ENCODE measurements at places on chromosomes 16 and 17.

DNA sequence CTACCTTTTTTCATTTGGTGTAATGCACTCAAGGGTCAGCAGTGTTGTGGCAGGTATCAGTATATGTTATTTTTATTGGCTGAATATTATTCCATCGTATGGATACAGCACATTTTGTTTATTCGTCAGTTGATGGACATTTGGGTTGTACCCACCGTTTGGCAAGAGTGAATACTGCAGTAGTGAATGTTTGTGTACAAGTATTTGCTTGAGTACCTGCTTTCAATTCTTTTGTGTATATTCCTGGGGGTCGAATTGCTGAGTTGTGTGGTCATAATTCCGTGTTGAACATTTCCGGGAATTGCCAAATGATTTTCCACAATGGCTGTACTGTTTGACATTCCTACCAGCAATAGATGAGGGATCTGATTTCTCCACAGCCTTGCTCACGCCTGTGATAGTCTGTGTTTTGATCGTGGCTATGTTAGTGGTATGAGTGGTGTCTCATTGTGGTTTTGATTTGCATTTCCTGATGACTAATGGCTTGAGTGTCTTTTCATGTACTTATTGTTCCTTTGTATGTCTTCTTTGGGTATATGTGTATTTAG lies 108.4 kb downstream of the OR1D5 start:
- DNase-seq, result peak; percentile 85

DNA sequence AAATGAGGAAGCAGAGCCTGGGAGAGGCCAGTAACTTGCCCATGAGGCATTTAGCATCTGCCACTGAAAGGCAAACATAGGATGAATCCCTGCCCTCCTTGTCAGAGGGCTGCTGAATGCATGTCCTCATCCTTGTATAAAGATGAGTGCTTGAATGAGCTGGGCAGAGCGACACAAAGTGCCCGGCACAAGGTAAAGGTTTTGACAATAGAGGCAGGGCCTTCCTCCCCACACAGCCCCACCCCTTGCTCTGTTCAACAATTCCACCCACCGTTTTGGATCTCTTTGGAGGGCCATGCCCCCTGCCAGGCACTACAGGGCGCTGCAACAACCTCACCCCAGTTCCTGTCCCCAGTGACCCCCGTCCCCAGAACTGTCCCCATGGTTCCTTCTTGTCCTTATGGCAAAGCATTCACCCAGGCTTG lies 1.4 kb upstream of the KRT19 start:
- DNase-seq, result no peak

- no peak for DNase-seq
Observed at GRCh38 chr17:17269926-17270773, 10.9 kb downstream of the COPS3 start.

GRCh38 chr17:44593156-44593555 lies 35.9 kb downstream of the FZD2 start:
- DNase-seq, result no peak

DNA sequence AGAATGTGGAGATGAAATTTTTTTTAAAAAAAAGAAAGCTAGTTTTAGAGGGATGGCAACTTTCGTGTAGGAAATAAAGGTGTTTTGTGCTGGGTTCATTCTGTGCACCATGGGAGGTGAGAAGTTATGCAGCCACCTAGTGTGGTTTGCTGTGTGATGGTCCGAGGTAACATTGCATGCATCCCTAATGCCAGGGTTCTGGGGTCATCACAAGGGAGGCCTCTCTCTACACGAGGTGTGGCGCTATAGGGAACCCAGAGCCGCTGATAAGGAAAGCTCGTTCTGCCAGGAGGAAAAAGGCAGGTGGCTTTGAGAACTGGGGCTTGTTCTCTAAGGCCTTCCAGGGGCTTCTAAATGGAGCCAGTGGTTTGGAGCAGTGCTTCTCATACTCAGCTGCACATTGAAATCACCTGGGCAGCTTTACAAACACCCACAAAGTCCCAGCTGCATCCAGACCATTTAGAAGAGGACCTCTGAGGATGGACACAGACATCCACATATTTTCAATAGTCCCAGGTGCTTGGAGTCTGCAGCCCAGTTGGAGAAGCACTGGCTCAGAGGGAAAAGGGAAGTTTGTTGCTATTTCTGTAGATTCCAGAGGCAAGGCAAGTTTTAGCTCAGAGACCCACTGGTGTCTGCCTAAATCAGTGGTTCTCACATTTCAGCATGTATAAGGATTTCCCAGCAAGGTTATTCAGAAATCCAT lies 43.5 kb downstream of the VPS35L start:
- DNase-seq, result no peak

DNA sequence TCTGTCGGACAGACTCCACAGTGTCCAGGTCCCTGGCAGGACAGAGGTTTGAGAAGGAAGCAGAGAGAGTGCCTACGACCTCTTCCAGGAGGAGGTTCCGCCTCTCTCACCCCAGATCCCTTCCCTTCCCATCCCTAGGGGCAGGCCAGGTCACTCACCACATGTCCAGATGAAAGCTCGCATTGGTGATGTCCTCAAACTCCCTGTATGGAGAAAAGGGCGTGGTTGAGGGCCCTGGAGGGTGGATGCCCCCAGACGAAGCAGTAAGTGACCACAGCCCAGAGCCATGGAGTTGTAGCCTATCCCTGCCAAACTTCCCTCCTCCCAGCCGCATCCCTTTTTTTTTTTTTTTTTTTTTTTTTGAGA lies 3.4 kb downstream of the UNC13D start:
- no peak for DNase-seq

DNA sequence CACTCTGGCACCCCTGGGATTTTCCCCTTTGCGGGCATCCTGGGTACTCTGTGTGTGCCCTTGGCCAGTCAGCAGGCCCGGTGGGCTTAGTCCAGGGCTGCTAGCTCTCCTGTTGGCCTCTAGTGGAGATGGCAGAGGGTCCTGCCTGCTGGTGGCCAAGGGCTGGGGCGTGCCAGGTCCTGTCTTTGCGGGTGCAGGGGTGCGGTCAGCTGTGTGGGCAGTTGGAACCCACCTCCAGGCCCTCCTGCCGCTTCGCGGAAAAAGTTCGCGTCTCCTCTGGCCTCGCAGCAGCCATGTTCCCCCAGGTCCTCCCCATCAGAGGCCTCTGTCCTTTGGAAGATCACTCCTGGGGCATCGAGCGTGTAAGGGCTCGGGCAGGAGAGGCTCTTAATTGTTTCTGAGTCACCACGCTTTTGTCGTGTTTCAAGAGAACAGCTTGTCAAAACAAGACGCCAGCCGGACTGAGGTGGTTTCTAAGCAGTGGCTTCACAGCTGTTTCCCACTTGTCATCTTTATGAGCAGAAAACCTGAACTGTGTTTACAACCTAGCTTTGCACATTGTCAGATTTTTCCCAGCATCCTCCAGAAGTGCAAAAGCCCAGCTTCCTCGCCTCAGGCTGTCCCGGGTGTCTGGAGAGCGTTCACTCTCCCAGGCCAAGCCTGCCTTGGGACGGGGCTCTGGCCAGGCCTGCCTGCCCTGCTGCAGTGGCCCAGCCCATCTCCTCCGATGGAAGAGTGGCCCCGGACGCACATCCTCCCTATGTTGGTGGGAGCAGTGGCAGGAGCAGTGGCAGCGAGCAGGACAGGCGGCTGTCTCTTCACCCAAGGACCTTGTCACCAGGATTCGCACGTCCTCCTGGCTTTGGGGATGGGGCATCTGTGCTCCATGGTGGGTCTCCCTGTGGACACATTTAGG lies 5.0 kb upstream of the DNASE1L2 start:
- DNase-seq, result no peak

DNA sequence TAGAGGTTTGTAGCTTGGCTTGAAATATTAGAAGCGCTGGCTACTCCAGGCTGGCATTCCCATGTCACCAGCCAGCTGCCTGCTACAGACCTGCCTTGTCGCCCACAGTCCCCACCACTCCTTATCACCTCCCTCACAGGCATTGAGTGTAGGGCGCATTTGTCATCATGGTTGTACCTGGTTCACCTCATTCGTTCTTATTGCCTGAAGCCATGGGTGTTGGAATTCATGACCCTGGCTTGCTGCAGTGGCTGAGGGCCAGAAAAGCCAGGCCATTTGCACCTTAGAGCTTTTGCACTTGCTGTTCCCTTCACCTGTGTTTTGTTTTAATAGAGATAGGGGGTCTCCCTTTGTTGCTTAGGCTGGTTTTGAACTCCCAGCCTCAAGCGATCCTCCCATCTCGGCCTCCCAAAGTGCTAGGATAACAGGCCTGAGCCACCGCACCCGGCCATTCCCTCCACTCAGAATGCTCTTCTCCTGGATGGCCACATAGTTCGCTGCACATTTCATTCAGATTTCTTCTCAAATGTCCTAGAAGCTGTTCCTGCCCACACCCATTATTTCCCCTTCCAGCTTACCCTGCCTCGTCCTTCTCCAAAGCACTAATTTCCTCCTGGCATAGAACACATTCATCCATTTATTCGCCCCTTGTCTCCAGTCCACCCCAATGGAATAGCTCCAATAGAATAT lies 97.6 kb downstream of the C16orf78 start:
- no peak for DNase-seq

DNA sequence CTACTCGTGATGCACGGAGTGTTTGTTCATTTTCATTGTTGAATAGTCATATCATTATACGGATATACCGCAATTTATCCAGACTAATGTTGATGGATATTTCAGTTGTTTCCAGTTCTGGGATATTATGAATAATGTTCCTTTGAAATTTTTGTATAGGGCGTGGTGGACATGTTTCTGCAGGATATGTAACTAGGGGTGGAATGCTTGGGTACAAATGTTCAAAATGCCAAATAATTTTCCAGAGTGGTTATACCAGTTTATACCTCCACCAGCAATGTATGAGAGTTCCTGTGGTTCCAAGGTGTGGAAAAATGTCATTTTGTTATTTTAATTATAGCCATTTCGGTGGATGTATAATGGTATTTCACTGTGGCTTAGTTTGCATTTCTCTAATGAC lies 53.6 kb downstream of the NUP88 start:
- DNase-seq, result no peak

DNA sequence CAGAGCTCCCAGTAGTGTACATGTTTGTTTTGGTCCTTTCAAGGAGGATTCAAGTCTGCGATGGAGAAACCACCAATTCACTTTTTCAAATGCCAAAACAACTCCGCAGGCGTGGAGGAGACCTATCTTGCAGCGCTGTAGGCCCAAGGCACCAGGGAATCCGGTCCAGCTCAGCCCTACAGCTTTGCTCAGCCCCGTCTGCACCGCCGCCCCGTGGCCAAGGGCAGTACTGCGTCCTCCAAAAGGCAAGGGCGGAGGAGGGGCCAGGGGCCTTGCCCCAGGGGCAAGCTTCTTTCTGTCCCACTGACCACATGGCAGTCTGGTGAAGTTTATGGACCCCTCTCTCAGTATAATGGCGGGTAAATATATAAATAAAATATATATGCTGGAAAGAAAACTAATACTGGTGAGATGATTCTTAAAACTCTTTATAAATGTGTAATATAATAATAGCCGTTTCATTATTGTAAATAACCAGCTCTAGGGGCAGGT lies 709 bp upstream of the CD300LG start:
- peak; percentile 59 for DNase-seq

- no peak for DNase-seq
Observed at GRCh38 chr16:89198417-89199240, 1.7 kb downstream of the SLC22A31 start.

GRCh38 chr17:6471531-6472465 lies 27.5 kb downstream of the PIMREG start:
- DNase-seq, result no peak

DNA sequence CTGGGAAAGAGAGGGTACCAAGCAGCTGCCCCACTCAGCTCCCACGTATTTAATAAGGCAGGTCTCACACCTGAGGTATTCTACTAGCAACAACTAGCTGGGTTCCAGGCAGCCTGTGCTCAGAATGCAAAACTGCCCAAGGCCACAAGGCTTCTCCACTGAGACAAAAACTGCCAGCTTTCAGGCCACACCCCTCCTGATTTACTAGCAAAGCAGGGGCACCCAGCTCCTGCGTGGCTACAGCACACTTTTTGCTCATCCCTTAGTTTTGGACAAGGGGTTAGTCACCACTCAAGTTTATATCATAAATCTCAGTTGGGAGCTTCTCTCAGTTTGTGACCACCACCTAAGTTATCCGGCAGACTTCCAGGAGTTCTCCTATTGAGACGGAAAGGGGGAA lies 494.6 kb downstream of the CDH11 start:
- DNase-seq, result no peak

DNA sequence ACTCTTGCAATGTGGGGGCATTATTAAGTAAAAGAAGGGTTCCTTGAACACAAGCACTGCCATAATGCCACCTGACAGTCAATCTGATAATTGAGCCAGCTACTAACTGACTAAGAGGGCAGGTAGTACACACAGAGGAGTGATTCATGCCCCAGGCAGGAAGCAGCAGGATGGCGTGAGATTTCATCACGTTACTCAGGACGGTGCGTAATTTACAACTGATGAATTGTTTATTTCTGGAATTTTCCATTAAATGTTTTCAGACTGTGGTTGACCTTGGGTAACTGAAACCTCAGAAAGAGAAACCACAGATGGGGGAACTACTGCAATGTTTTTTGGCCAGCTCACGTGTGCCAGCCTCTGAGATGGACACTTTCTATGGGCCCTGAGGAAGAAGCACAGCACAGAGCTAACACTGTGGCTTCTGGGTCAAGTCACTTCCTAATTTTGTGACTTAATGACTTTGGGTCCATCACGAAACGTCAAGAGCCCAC lies 46.7 kb downstream of the C17orf67 start:
- peak; percentile 89 for DNase-seq

GRCh38 chr17:1143573-1143972 lies 36.2 kb downstream of the ABR start:
- no peak for DNase-seq

- no peak for DNase-seq
Observed at GRCh38 chr16:15721018-15721417, 71.0 kb downstream of the NDE1 start.

- DNase-seq, result no peak
Observed at GRCh38 chr17:28899212-28899815, 1.8 kb upstream of the FLOT2 start.

DNA sequence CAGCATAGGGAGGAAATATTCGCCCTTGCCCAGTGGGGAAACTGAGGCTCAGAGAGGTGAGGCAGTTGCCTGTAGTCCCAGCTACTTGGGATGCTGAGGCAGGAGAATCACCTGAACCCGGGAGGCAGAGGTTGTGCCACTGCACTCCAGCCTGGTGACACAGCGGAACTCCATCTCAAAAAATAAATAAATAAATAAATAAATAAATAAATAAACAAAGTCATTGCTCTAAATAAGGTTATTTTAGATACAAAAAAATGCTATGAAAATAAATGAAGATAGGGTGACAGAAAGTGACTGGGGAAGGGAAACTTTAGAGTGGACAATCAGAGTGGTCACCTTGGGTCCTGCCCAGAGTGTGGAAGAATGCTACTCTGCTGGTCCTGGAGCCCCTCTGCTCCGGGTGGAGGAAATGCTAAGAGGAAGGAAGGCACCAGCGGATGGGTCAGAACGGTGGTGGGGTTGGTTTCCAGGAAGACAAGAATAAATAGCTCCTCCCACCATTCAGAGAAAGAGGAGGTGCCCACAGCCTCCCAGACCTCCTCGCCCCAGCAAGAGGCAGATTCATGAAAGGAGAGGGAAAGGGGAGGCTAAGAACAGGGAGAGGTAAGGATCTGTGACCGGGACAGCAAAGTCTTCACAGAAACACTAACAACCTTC lies 17.6 kb downstream of the TRPV3 start:
- no peak for DNase-seq

GRCh38 chr17:28646039-28646754 lies 1.2 kb upstream of the BLTP2 start:
- DNase-seq, result no peak
